GM12892 (cell line): ENCODE measurements at places on chromosomes 13 and 19.

- DNase-seq: no peak
Measured at GRCh38 chr19:52691215-52691610, 43.6 kb downstream of the ZNF611 start.

DNA sequence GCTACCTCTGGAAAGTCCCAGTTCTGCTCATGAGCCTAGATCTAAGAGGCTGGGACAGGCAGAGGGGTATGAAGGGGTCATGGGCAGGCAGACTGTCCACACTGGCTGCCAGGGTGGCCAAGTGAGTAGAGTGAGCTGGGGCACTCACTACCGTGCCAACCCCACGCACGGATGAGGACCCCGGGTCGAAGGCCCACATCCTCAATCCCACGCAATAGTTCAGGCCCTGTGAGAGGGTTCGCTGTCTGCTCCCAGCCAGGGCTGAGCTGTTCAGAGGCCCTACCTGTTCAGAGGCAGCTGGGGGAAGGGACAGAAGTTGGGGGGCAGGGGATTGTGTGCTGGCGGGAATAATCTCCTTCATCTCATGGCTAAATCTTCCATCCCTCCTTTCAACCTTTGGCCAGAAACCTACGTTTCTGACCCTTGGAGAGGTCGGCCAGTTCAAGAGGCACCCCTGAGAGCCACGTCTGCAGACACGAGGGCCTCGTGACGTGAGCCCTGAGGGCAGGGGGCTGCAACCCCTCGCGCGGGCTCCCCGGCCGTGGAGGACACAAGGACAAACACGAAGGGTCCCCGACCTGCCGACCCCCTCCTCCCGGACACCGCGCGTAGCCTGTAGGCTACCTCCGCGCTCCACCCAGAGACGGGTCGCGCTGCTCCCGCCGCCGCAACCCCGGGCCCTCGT lies 1.0 kb upstream of the RPS5 start:
- DNase-seq: no peak

GRCh38 chr19:677601-678436 lies 1.6 kb downstream of the FSTL3 start:
- no peak for DNase-seq

DNA sequence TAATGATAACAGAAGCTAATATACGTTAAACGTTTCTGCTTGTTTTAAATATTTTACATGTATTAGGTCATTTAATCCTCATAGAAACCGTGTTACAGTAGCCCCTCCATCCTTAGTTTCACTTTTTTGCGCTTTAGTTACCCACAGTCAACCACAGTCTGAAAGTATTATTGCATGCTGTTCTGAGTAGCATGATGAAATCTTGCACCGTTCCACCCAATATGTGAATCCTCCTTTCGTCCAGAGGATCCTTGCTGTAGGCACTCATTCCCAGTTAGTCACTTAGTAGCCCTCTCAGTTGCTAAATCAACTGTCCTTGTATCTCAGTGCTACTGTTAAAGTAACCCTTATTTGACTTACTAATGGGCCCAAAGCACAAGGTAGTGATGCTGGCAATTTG lies 257.8 kb downstream of the ENOX1 start:
- no peak for DNase-seq

DNA sequence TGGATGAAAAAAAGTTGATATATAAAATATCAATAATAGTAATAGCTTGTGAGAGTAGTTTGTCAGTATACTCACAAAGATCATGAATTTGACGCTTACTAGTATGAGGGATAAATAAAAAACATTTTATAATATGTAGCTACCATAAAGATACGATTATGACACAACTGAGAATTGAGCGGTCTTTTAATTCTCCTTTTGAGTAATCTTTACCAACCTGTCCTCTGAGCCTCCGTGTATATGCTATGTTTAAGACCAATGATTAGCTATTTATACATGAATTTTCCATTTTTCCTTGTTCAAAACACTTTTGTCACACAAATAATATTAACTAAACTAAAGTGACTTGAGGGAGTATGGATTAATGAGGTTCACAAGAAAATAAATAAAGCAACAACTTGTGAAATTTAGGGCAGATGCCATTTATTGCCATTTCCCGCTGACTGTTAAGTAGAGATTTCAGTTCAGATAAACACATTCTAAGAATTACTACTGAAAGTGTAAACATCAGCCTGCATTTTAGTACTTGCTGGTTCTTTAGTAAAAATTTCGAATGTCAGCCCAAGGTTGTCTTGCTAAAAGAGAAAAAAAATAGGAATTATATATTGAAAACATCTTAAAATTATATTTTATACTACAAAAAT lies 6.2 kb upstream of the IRS2 start:
- no peak for DNase-seq

DNA sequence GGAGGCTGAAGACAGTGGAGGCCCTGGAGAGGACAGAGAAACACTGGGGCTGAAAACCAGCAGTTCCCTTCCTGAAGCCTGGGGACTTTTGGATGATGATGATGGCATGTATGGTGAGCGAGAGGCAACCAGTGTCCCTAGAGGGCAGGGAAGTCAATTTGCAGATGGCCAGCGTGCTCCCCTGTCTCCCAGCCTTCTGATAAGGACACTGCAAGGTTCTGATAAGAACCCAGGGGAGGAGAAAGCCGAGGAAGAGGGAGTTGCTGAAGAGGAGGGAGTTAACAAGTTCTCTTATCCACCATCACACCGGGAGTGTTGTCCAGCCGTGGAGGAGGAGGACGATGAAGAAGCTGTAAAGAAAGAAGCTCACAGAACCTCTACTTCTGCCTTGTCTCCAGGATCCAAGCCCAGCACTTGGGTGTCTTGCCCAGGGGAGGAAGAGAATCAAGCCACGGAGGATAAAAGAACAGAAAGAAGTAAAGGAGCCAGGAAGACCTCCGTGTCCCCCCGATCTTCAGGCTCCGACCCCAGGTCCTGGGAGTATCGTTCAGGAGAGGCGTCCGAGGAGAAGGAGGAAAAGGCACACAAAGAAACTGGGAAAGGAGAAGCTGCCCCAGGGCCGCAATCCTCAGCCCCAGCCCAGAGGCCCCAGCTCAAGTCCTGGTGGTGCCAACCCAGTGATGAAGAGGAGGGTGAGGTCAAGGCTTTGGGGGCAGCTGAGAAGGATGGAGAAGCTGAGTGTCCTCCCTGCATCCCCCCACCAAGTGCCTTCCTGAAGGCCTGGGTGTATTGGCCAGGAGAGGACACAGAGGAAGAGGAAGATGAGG lies 1.5 kb downstream of the PPP1R15A start:
- no peak for DNase-seq

DNA sequence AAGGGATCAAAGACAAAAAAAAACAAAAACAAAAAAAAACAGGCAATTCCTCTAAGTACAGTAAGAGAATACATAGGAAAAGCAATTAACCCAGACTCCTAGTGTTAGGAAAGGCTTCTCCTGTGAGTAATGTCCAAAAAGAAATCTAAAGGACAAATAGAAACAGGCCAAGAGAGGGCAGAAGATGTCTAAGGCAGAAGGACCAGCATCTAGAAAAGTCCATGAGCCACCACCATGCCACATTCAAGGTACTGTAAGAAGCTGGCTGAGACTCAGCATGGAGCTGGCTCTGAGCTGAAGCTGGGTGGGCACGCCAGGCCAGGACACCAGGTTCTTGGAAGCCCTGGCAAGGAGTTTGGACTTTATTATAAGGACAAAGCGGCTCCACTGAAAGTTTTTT lies 118.1 kb upstream of the FRY start:
- DNase-seq: no peak

- no peak for DNase-seq
Measured at GRCh38 chr19:13796301-13797057, 1.2 kb downstream of the ZSWIM4 start.

DNA sequence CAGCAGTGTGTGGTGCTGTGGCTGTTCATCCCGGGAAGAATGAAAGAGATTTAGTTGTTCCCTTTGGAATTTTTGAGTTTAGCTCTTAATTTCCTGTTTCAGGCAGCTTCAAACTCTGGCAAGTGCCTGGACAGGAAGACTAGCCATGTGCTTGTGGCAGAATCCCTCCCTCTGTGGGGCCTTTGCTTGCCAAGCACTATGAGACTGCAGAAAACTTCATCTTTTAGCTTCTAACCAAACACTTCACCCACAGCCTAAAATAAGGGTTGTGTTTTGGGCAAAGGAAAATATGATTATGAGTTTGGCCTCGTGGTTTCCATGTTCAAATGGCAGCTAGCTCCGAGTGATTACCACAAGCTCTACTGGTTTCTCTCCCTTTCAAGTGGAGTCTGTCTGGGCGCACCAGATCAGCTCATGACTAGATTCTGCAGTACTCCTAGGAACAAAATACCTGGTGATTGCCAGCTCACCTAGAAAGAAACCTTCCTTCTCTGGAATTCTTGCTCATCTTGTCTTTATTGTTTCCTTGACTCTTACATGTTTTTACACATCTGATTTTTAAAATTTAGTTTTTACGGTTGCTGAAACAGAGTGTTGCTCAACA lies 707.5 kb downstream of the SLITRK6 start:
- no peak for DNase-seq

- no peak for DNase-seq
Measured at GRCh38 chr13:111304603-111305289, 15.7 kb upstream of the TEX29 start.

GRCh38 chr13:37129866-37130265 lies 24.4 kb upstream of the CSNK1A1L start:
- DNase-seq: no peak

GRCh38 chr19:15126131-15126910 lies 19.1 kb downstream of the SYDE1 start:
- DNase-seq: no peak

- no peak for DNase-seq
Measured at GRCh38 chr13:81779876-81780275, 1439.0 kb upstream of the SPRY2 start.

DNA sequence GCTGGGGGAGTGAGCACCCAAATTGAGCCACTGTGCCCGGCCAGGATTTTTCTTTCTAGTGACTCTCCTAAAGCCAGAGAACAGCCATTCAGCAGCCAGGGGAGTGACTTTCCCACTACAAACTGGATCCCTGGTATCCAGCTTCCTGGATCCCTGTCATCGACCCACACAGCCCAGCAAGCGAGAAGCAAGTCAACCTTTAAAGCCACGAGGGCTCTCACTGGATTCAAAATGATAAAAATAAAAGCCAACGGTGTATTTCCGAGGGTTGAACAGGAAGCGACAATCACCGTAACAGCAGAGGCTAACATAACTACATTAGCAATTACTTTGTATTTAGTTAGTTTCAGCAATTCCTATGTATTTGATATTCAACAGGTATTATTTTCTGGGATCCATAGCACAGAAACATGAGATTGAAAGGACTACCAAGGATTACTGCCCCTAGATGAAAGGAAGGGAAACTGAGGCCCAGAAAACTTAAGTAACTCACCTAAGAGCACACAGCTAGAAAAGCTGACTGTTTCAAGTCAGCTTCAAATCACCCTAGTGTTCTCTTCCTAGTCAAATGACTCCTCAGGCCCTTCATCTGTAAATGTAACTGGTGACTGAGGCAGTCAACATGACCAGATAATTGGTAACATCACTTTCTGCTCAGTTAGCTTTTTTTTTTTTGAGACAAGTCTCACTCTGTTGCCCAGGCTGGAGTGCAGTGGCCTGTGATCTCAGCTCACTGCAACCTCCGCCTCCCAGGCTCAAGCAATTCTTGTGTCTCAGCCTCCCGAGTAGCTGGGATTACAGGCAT lies 2.7 kb downstream of the RFX1 start:
- DNase-seq: no peak

DNA sequence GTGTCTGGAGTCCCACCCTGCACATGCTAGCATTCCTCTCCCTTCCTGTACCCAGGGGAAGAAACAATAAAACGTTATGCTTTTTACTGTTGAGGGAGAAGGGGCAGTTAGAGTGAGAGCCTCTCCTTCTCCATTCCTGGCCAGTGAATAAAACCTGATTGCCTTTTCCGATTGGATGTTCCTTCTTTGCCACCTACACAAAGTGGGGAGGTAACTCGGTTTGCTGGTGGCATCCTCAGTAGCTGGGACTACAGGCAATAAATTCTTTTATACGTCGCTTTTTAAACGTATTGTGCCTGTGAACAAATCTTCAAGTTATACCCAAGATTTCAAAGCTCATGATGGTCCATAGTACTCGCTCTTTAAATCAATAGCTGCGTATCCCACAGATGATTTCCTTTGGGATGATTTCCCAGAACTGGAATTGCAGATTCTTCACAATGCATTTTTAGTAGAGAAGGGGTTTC lies 660 bp upstream of the MVB12A start:
- no peak for DNase-seq

GRCh38 chr19:55383279-55384130 lies 587 bp downstream of the TMEM238 start:
- DNase-seq: peak; percentile 75

DNA sequence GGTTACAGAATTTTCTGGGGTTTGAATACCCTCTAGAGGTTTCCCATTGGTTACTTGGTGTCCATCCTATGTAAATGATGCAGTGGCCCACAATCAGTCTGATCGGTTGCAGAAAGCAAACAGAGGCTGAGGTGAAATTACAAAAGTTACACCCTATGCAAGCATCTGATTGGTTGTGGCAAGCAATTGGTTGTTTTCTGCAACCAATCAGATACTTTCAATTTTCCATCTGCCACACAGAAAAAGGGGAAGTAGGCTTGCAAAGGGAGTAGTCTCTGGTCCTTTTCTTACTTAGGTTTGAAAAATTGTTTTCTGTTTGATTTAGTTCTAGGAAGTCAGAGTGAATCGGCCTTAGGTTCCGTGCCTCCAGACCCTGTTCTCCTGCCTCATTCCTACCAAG lies 93.1 kb downstream of the WTIP start:
- DNase-seq: no peak

DNA sequence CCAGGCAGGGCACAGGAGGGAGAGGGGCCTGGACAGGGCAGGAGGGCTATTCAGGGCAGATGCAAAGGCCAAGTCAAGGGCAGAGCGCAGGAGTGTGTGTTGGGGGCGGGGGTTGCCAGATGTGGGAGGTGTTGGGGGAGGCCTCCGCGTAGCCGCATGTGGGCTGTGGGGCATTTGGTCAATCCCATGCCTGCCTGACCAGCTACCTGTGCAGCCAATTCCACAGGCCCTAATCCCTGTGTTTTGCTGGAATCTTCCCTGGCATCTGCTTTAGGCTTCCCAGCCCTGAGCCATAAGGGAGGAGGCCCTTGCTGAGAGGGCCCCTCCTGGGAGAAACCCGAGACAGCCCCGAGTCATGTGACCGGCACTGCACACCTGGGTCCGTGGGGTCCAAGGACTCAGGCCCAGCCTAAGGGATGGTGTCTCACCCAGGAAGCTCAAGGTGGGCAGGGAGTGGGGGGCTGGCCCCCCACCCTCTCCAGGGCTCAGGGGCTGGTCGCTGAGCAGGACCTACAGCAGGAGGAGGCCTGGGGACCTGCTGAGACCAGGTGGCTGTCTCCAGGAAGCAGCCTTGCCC lies 20.3 kb downstream of the RFX1 start:
- no peak for DNase-seq

GRCh38 chr13:51996641-51997040 lies 14.6 kb downstream of the ATP7B start:
- no peak for DNase-seq
